ENCODE measurements at places on chromosomes 13 and 19.

DNA sequence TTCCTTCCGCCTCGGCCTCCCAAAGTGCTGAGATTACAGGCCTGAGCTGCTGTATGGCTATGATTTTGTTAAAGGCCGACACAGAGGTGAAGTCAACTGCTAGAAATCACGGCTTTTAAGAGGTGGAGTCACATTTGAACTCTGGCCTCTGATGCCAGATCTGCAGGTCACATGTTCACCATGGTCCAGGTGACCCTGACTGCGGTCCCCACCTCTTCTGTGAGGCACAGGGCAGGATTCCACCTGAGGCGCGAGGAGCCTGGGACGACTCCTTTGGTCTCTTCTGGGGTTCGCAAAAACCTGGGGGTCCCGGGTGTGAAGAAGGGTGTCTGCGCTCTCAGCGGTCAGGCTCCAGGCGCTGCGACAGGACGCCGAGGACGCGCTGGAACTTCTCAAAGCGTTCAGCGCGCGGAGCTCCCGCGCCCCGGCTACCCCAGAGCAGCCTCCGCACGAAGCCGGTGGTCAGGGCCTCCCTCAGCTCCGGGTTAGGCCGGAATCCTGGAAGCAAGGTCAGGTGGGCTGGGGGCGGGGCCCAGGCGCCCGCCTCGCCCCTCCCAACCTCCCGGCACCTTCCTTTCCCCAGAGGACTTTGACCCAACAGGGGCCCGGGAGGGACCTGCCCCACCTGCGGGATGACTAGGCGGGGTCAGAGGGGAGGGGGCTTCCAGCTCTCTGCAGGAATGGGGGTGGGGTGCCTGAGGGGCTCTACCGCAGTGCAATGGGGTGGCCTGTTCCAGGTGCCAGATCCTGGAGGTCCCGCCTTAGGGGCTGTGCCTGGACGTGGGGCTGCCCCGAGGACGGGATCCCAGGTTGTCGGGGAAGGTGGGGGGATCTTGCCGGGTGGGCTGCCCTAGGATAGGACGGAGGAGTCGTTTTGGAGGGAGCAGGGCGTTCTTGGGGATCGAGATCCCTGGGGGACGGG, 13.0 kb downstream of the TRIP10 start:
- no peak for DNase-seq

- DNase-seq: no peak
Observed at GRCh38 chr13:27765650-27766049, 26.6 kb upstream of the GSX1 start.

DNA sequence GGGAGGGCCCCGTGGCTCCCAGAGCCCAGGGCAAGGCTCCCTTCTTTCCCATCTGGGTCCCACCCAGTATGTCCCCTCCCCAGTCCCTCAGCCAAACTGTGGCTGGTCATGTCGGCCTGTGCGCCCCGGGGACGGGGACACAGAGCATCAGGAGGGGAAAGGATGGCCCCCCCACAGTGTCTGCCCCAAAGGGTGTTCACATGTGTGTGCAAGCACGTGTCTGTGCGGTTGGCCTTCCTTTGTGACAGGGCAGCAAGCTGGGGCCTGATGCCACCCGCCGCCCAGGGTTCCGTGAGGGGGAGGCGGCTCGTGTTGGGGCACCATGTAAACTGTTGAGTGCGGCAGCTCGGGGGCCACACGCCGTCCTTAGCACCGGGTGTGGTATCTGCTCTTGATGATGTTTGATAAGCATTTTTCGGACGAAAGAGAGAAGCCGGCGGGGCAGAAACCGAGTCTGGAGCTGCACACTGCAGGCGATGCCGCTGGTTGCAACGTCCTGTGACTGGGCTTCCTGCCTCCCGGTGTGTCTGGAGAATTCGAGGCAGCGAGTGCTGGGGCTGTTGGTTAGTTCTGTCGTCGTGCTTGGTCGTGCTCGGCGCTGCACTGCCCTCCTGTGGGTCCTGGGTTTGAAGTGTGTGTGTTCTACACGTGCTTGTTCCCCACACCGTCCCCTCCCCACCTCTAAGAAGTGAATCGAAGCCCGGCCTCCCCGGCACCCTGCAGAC, 18.4 kb downstream of the GNA11 start:
- DNase-seq: no peak

- DNase-seq: no peak
Observed at GRCh38 chr13:97413694-97414093, 20.3 kb upstream of the RAP2A start.
